ENCODE measurements at places on chromosomes 2 and 18.
A peak's percentile ranks its signal among the peaks of the same experiment; 100 is the strongest.

- no peak for DNase-seq
Observed at GRCh38 chr2:99772591-99773331, 282.9 kb upstream of the REV1 start.

- no peak for DNase-seq
Observed at GRCh38 chr2:46485002-46485401, 5.6 kb downstream of the TMEM247 start.

GRCh38 chr2:200749631-200750322 is 61.9 kb upstream of the BZW1 start:
- DNase-seq: no peak

GRCh38 chr18:10169814-10170213 is 256.0 kb downstream of the VAPA start:
- DNase-seq: no peak

GRCh38 chr2:67057901-67058703 is 339.0 kb upstream of the ETAA1 start:
- no peak for DNase-seq

DNA sequence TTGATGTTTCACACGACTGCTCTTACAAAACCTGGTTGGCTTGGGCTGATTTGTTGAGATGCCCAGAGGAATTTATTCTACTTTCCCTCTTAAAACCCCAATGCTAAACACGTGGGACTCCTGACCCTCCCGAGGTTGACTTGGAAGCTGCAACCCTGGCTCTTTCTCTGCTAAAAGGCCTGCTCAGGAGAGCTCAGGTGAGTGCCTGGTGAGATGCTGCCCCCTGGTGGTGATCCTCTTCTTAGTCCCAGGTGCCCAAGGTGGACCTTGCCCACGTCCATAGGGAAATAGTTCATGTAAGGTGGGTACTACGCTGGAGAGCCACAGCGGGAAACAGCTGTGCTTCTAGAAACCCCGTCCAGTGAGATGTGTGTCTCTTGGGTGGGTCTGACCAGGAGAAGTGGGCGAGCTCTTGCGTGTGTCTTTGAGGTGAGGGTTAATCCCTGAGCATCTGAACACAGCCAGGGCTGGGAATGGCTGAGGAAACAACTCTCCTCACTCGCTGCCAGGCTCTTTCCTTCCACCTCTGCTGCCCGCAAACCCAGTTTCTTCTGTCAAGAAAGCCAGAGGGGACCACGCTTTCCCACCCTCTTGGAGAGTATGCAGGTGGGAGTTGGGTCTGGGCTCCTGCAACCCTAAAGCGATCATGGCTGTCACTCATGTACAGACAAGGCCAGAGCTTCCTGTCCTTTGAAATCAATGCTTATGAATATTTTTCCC is 25.5 kb upstream of the PXDN start:
- peak; percentile 54 for DNase-seq

GRCh38 chr2:240599141-240599583 is 12.6 kb downstream of the CAPN10 start:
- no peak for DNase-seq

GRCh38 chr2:65686928-65687521 is 254.6 kb upstream of the SPRED2 start:
- no peak for DNase-seq

GRCh38 chr2:37091873-37092272 is 7.6 kb downstream of the GPATCH11 start:
- no peak for DNase-seq

- no peak for DNase-seq
Observed at GRCh38 chr2:241379481-241380480, 23.7 kb downstream of the FARP2 start.

GRCh38 chr2:224173210-224173609 is 134.1 kb upstream of the SERPINE2 start:
- no peak for DNase-seq

GRCh38 chr18:48921305-48922225 is 29.2 kb downstream of the SMAD7 start:
- no peak for DNase-seq

GRCh38 chr2:234158812-234159211 is 108.3 kb downstream of the SPP2 start:
- no peak for DNase-seq

DNA sequence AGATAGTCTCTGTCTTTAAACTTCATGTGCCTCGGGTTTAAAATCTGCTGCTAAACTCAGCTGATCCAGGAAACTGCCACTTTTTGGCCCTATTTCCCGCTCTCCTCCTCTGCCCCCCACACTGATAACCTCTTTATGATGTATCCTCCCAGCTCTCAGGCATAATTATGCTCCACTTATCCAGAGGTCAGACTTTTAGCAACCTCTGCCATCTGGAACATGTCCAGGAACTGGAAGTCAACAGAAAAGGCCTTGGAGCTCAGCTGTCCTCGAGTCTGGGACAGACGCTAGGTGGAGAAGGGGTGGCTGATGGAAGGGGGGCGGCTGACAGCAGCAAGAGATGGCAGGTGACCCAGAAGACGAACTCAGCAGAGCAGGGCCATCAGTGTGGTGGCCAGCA is 41.2 kb downstream of the ASAP2 start:
- DNase-seq: no peak
